ENCODE measurements at places on chromosomes 12 and 14.

DNA sequence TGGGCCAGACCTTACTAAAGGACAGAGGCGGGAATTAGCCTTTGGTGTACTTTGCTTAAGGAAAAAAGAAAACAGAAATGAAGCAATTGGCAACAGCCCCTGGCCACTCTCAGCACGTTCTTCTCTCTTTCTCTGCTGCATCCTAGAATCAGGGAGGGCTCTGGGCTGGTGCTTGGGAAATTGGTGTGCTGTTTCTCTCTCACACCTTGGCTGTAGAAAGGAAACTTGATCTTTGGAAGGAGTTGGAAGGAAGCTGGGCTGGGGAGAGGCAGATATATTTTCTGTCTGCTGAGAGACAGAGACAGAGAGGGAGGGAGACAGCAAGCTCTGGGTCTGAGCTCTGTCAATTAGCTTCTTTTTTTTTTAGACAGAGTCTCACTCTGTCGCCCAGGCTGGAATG, 27.4 kb downstream of the NOS1 start:
- no peak for DNase-seq

DNA sequence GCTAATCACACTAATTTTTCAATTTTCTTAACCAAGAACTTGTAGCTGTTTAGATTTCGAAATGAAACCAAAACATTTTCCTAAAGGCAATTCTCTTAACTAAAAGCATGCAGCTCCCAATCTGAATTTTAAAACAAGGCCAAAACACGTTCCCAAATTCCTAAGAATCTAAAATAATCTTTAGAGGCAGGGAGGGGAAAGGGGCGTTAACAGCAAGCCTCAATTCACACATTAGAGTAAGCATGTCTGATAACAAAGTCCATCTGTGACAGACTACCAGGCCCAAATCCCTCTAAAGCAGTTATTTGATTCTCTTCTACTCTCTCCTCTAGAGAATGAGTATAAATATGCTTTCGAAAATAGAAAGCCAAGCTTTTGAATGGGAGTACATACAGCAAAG, 754 bp downstream of the ATG14 start:
- no peak for DNase-seq

DNA sequence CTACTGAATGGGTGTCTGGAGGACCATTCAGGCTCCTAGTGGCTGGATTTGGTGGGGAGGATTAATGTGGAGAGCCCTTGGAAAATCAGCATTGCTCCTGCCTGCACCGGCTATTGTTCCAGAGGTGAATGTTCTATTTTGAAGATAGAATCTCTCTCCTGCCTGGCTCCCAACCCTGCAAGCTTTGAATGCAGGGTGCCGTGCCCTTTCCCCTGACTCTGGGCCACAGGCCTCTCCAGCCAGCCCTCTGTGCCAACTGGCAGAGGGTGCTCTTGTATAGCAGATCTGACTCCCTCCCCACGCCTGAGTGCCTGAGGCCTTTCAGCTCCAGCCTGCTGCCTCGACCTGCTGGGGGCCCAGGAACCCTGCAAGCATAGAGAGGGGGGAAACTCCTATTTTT, 106.8 kb downstream of the TMEM260 start:
- DNase-seq: no peak

DNA sequence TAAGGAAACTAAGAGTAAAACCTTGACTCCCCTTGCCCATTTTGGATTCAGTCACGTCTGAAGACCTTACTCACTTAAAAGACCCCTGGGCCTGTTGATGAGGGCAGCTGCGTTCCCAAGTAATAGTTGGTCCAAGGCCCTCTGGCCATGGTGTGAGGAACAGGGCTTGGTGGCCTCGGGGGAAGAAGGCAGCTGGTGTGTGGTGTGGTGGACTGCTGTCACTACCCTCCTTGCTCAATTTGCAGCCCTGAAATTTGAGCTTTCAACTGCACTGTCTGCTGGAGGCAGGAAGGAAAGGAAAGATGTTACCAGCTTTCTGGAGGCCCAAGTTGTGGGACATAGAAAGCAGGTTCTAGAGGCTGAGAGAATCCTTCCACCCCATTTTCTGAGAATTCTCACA, 128.2 kb downstream of the SLC38A6 start:
- DNase-seq: no peak

GRCh38 chr12:118068445-118068844, 7.5 kb upstream of the WSB2 start:
- DNase-seq: no peak

- DNase-seq: peak; percentile 57
Measured at GRCh38 chr12:76784600-76785051, 20.7 kb downstream of the ZDHHC17 start.

GRCh38 chr14:95523815-95524448, 7.5 kb upstream of the SYNE3 start:
- DNase-seq: no peak

- no peak for DNase-seq
Measured at GRCh38 chr12:107461222-107461975, 224.2 kb upstream of the PWP1 start.

DNA sequence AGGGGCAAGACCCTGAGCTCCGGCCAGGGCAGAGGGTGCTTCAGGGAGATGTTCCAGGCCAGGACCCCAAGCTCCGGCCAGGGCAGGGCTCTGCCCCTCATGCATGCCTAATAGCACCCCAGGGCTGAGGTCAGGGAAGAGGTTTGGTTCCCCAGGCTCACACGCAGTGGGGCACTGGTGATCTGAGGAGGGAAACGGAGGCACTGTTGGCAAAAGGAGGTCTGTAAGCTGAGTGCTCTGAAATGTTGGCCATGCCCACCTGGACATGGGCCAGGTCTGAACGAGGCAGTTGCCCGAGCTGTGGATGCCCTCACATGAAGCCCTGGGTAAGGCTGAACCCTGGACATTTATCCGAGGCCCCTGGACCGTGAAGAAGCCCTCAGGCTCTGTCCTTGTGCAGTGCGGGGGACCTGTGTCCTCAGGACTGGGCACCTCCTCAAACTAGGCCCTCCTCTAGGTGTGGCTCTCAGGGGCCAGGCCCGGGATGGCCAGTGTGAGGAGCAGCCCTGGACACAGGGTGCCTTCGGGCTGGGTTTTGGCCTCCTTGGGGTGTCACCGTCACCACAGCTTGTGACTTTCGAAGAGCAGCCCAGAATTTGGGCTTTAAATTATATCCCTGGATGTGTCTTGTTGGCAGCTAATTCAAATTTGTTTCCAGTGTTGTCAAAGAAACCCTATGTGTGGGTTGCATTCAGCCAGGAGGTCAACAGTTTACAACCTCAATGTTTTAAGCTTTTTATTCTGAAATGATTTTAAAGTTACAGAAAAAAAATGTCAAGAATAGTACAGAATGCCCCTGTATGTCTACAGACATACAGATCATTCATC, 66.8 kb downstream of the ADGRD1 start:
- no peak for DNase-seq

DNA sequence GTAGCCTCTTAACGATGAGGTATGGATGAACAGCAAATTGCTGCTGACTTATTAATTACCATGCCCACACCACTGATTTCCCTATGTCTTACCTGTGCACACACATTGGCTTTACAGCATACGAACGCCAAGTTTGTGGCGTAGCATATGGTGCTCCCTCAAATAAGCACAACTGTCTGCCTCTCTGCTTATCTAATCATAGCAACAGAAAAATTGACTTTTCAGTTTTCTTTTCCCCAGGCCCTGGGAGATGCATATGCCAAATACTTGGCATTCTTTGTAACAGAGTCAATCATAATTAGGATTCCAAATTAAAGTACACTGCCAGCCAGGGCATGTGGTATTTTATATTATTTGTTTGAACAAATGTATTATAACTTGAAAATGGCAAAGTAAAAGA, 625.5 kb downstream of the DIO2 start:
- peak; percentile 48 for DNase-seq

DNA sequence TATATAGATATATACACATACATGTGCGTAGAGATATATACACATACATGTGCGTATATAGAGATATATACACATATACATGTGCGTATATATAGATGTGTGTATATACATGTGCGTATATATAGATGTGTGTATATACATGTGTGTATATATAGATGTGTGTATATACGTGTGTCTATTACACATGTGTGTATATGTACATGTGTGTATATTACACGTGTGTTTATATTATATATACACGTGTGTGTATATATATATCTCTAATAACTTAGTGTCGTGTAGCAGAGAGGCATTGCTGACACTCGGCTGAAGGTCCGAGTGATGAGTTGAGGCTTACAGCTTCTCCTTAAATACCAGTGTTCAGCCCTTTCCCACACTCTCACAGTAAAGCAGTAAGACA, 133.7 kb downstream of the GLT1D1 start:
- DNase-seq: no peak

- DNase-seq: peak; percentile 17
Measured at GRCh38 chr12:41242603-41243002, 54.5 kb downstream of the PDZRN4 start.

Data from NCI-H446 (cell line).